ENCODE measurements at places on chromosomes 5 and 9.

- DNase-seq = no peak
Observed at GRCh38 chr9:76101075-76101474, 210.6 kb downstream of the PCSK5 start.

GRCh38 chr5:78964889-78965288, 20.2 kb downstream of the ARSB start:
- peak; percentile 54 for DNase-seq

GRCh38 chr5:61283471-61283870, 48.6 kb upstream of the ZSWIM6 start:
- DNase-seq = no peak

DNA sequence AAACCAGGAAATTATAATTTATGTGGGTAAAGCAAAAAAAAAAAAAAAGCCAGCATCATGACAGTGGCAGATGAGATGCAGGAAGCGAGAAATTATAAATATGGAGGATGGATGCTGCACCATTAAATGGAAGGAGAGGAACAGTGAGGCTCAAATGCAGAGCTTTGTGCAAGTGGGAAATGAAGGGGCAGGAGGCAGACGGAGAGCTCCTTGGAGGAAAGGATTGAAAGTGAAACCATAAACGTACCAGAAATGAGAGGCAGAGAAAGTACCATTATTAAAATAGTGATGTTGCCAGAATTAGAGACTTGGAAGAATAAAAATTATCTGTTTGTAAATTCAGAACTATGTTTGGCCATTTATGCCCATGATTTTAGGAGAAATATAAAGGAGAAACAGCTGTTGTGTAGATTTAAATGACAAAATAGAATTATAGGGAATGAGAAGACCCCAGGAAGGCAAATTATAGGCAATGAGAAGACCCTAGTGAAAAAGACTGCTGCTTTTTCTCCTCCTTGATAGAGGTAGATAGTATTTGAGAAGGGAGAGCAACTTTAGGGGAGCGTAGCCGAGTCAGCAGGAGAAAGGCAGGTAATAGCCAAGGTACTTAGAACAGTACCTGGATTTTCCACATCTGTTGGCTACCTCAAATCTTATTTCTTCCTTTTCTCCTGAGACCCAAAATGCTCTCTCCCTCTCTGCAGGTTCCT, 341.0 kb upstream of the CD180 start:
- DNase-seq = no peak

DNA sequence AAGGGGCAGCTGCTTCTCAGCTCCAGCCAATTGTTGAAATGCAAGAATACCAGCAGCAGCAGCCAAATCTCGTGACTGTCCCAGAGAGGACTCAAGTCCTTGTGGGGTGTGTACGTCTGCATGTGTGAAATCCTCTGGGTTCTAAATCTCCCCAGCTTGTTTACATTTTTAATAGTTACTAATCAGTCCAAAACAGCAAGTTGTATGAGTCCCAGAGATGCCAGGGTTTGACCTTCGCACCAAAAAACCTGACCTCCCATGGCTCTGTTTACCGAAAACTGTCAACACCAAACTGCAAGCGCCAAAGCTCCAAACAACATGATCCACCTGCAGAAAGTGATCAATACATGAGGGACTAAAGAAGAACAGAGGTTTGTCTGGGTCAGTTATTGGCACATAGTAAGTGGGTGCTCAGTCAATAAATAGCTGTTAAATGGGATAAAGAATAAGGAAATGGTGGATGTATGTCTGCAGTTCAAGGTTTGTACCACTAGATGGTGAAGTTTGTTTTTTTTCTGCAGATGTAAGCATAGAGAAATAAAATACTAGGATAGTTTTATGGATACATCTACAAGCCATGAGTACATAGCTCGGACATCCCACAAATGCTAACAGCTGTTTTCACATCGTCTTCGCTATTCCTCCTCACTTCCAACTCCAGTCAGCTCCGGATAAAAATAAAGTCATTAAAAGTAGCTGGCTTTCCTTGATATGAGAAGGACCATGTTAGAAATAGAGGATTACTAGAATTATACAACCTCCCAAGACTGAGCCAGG, 85.3 kb upstream of the ADRB2 start:
- DNase-seq = peak; percentile 69

DNA sequence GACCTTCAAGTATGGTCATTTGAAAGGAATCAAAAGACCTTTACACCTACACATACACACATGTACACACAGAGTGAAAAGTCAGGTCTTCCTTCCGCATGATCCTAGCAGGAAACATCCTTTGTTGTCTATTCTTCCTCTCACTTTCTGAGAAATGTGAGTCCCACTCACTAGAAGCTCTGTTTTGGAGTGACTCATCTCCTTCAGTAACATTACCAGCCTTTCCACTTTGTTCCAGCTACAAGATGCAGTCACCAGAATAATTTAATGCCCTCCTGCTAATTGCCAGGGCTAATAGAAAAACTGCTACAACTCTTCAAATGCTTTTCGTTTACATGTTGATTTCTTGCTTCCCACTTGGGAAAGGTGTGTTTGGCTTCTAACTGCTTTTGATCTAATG, 417.3 kb downstream of the RASEF start:
- no peak for DNase-seq

DNA sequence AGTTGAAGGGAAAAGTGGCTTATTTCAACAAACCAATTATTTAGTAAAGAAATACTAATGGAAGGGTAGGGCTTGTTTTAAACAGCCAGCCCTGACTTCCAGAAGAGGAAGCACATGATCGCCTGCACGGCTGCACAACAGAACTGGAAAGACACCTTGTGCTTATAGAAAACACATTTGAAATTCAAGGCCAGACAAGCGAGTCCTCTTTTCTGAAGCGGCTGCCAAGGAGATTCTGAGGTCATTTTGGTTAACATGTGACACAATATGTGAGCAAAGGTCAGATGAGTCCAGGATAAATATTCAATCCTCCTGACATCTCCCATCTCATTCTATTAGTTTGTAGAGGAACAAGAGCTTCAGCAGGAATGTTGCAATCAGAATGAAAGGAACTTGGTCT, 461.4 kb upstream of the ST8SIA4 start:
- no peak for DNase-seq

DNA sequence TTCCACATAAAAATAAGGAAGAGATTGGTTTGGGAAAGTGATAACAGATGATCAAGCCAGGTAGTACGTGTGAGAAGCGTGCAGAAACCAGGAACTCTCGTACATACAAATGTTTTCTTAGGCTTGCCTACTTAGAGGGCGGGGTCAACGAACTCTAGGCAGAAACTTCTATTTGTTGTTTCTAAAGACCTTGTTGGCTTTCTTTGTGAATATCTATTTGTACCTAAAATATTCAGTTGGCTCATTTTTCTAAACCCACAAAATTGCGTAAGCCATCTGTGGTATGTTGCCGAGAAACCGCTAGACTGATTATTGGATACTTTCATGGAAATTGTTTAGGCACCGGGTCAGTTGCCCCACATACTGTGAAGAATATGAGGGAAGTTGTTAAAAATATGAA, 458.5 kb downstream of the MAT2B start:
- DNase-seq = no peak

- DNase-seq = no peak
Observed at GRCh38 chr9:99833735-99834134, 12.1 kb downstream of the NR4A3 start.

DNA sequence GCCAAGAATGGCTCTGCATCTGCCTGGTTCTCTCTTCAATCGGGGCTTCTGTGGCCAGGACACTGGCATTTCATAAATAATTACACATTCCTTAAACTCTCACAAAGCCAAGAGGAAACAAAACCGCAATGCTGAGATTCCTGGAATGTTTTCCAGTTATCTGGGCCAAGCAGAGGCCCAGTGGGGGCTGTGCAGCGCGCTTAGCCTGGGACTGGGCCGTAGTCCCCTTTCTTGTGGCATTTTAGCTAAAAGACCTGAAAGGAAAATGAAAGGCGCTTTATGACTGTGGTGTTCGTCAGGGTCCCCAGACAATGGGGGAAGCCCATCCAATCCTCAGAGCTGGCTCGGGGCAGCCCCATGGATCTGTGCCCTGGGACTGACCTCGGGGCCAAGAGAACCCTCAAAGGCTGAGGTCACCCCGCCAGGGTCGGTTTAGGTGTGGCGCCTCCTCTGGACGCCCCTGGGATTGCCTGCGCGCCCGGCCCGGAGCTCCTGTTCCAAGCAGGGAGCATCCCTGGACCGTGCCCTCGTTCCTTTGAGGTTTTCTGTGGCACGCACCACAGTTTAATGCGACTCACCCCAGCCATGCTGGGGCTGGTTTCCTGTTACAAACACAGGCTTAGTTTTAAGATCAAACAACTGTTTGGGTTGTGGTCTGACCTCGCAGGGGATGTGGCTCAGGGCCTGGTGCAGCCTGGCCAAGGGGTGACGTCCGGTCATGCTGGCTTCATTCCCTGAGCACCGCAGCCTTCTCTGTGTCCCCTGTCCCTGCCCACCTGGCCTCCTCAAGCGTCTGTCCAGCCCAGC, 51.5 kb upstream of the NKD2 start:
- peak; percentile 33 for DNase-seq

GRCh38 chr5:115543365-115544042, 1.1 kb downstream of the FEM1C start:
- no peak for DNase-seq

DNA sequence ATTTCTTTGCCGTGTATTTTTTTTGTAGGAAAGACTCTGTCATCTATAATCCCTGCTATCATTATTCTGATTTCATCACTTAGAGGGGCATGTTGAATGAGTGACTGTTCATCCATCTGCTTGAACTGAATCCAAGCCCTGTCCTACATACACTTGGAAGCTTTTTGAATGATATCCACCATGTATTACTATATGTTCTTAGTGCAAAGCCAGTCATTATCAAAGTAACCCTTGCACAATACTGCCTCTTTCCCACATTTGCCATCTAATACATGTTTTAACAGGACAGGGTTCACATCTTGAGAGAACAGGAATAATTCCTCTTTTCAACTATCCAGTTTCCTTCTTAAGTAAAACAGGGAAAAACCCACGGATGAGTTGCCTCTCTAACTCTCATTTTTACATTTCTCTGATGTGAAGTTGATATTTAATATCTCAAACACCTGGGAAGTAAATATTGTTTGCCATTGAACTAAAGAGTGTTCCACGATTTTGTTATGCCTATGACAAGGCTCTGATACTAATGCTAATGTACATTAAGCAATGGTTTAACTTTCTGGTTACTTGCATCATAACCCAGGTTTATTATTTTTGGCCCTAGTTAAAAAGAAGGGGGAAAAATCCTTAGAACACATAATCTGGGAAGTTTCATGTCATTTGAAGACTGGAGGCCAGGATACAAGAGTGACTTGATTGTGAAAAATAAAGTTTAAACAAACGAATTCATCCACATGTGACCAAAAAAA, 103.7 kb upstream of the TARS1 start:
- DNase-seq = no peak

DNA sequence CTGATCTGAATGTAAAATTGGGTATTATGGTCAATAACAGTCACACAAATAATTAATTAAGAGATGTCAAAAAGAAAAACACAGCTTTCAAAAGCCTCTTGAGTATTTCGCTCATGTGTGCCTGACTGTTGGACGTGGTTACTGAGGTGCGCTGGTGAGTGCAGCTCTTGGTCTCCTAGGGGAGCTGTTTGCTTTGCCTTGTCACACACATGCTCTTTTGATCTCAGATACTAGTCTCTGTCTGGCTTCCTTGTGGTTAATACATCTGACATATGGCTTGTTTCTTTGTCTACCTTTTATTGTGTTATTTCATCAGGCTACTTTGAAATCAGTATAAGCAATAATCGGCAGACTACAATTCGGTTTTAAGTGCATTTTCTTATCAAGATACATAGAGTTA, 51.5 kb downstream of the PCSK1 start:
- DNase-seq = no peak

DNA sequence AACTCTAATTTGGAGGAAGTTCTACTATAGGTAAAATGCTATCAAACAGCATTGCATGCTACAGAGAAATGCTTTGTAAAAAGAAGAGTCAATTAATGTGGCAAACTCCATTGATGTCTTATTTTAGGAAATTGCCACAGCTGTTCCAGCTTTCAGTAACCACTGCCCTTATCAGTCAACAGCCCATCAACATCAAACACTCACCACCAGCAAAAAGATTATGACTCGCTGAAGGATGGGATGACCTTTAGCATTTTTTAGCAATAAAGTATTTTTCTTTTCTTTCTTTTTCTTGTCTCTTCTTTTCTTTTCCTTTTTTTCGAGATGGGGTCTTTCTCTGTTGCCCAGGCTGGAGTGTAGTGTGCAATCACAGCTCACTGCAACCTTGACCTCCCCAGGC, 26.0 kb downstream of the CRHBP start:
- DNase-seq = no peak

- no peak for DNase-seq
Observed at GRCh38 chr9:132879457-132880323, 992 bp downstream of the SPACA9 start.
